Fibroblast of skin of left quadriceps (primary cell): ENCODE measurements at places on chromosomes 12 and 14.

- peak; percentile 91 for DNase-seq
Observed at GRCh38 chr14:91996948-91997371, 42.9 kb downstream of the TRIP11 start.

DNA sequence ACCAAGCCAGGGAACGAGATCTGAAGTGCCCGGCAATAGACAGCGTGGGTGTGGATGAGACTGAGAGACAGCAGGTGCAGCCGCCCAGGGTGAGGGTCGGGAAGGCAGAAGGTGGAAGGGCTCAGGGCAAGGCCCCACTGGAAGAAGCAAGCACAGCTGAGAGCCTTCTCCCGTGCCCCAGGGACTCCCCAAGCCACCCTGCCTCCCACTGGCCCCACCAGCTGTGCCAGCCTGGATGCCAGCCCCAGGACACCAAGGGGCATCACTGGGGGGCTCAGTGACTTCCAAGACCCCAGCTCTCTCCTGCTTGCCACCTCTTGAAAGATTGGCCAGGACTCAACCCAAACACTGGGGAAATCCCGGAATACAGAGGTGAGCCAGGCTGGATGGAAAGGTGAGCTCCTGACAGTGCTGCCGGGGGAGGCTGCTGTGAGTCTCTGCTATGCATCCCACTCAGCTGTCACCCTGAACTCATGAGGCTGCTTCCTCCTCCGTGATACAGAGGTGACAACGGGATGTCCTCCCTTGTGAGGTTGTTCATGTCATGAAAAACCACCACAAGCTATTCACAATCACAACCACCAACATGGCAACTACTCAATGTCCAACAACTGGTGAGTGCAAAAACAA lies 13.8 kb downstream of the TESC start:
- DNase-seq = no peak

DNA sequence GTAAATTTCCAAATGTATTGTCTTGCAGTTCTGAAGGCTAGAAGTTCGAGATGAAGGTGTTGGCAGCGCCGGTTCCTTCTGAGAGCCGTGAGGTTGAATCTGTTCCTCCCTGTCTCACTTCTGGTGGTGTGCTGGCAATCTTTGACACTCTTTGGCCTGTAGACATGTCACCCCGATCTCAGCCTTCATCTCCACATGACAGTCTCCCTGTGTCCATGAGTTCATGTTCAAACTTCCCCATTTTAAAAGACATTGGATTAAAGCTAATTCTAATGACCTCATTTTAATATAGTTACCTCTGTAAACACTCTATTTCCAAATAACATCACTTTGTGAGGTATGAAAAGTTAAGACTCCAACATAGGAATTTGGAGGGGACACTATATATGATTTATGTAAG lies 4.1 kb upstream of the RBM19 start:
- DNase-seq = no peak

DNA sequence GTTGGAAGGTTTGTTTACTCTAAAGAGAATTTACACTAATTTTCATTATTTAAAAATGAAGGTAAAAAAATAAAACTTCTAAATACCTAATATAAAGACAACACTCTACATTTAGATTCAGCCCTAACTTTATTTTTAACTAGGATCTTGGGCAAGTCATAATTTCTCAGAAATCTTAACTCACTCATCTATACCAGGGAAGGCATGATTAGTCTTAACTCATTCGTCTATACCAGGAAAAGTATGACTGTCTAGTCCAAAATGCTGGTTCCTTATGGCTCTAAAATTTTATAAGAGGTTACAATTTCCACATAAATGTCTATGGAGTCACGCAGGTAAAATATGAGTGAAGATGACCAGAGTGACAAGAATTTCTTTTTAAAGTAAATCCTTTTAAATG lies 52.7 kb upstream of the POC1B start:
- no peak for DNase-seq

GRCh38 chr12:56377310-56377988 lies 14.8 kb upstream of the APOF start:
- no peak for DNase-seq

DNA sequence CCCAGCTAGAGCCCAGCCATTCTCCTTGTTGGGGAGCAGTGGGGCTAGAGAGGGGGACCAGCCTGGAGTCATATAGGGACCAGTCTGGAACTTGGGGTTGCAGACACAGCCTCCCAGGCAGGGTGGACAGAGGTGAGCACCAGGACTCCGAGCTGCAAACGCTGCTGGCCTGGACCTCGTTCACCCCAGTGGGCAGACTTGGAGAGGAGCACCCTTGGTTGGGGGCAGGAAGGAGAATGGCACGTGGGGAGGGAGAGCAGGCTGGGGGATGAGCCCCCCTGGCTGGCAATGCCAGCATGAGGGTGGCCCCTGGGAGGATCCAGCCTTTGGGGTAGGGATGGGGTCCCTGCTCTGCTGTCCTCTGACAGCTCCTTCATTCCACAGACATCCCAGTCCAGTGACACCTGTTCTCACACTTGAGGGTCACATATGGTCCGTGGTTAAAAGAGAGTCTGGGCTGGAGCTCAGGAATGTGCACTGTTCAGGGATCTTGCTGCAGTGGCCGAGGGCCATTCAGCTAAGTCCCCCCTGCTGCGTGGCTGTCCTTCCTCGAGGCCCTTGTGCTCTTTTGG lies 2.8 kb downstream of the LBHD2 start:
- no peak for DNase-seq

DNA sequence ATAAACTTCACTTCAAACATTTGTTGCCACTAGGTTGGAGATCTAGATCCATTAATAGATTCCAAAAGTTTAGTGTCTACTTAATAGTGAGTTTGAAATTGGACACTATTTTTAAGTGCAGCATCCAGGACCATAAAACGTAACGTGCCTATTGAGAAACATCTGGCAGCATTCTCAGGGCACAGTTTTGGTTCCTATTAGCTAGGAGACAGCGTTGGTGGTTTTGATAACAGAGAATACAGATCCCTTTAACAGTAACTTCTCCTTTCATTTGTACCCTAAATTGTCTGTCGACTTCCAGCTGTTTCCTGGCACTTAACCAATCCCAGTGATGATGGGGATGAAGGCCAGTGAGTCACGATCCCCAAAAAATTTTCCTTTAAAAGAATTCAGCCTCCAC lies 25.8 kb downstream of the KCNK10 start:
- DNase-seq = no peak

DNA sequence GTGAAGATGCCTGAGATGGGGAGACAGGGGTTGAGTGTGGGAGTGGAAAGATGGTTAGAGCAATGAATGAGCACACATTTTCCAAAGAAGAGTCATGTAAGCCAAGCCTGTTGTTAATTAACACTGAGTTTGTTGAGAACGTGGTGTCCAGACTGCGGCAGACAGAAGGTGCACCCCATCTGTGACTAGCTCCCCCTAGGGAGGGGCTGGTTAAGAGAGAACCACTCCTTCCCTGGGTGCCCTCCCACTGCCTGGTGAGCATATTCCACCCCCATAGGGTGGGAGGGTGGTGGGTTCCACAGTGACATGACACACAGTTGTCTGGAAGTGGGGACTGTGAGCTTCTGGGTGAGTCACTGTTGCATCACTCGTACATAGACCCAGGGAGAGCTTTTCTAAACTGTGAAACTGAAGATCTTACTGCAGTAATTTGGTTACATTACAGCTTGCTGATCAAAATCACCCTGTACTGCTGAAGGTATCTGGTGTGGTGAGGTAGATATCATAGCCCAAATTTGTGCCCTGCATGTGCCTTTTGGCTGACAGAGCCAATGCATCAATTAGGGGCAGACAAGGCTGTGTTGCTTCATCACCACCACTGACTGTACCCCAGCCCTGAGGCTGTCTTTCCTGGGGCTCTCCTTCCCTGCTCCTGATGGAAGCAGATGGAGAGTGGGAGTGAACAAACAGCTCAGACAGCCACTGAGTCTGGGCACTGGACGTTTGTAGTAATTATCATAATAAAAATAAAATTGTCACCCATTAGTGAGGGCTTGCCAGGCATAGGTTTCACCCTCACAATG lies 150.9 kb downstream of the EMP1 start:
- peak; percentile 91 for DNase-seq

DNA sequence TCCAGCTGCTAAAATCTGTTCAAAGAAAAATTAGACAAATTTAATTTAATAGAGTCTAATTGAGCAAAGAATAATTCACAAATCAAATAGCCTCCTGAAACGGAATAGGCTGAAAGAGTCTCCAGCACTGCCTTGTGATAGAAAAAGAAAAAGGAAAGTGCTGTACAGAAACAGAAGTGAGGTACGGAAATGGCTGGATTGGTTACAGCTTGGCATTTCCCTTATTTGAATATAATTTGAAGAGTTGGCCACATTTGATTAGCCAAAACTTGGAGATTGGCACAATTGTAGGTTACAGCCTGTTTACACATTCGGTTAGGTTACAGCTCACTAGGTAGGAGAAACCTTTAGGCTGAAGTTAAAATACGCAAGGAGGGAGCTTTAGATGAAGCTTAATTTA lies 24.8 kb upstream of the PCED1B start:
- DNase-seq = no peak

- peak; percentile 76 for DNase-seq
Observed at GRCh38 chr14:93965287-93965821, 11.0 kb downstream of the ASB2 start.

DNA sequence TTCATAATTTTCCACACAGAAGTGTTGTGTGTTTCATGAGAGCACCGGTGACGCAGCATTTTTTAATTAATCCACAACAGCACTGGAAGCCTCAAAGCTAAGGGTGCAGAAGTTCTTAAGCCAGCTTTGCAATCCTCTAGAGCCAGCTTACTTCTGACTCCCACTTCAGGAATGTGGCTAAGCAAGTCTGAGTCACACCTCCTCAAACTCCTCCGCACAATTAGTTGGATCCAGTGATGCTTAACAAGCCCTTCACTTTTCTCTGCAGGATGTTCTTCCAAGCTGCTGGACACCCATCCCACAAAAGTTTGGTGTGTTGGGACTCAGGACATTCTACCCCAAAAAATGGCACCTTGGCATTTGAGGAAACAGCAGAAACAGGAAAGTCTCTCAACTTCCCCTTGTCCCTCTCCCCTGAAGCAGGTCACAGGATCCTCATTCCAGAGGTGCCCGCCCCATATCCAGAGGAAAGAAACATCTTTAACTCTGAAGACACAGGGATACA lies 210.0 kb downstream of the PPM1H start:
- DNase-seq = peak; percentile 98

DNA sequence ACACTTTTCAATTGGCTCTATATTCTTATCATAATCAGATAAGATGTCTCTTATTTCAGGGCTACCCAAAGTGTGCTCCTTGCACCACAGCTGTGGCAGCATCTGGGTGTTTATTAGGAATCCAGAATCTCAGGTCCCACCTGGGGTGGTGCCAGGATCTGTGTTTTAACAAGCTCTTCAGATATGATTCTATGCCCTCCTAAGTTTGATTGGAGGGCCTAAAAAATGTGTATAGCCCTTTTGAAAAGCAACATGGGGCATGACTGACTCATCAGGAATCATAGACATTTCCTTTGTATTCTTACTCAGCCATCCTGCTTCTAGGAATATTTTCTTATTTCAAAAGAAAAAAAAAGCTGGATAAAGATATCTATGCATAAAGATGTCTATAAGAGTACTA lies 103.1 kb downstream of the HELB start:
- peak; percentile 33 for DNase-seq

DNA sequence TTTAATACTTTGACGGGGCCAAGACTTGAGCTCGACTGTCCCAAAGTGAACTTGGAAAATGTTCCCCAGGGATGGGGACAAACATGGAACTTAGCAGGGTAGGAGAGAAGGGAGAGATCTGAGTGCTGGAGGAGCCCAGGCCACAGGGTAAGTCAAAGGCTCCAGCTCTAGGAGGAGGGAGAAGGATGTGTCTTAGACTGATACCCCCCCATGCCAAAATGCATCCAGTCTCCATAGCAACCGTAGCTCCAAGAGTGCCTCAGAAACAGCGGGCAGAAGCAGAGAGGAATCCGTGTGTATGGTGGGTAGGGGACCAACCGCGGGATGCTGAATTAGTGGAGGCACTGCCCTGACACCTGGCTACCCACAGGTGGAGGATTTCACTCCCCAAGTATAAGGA lies 845 bp upstream of the AGAP2 start:
- no peak for DNase-seq

- DNase-seq = no peak
Observed at GRCh38 chr14:52076334-52076733, 7.5 kb upstream of the NID2 start.

GRCh38 chr12:69239922-69240630 lies 707 bp downstream of the CPSF6 start:
- DNase-seq = no peak

GRCh38 chr12:6978611-6979011 lies 7.9 kb downstream of the EMG1 start:
- no peak for DNase-seq

DNA sequence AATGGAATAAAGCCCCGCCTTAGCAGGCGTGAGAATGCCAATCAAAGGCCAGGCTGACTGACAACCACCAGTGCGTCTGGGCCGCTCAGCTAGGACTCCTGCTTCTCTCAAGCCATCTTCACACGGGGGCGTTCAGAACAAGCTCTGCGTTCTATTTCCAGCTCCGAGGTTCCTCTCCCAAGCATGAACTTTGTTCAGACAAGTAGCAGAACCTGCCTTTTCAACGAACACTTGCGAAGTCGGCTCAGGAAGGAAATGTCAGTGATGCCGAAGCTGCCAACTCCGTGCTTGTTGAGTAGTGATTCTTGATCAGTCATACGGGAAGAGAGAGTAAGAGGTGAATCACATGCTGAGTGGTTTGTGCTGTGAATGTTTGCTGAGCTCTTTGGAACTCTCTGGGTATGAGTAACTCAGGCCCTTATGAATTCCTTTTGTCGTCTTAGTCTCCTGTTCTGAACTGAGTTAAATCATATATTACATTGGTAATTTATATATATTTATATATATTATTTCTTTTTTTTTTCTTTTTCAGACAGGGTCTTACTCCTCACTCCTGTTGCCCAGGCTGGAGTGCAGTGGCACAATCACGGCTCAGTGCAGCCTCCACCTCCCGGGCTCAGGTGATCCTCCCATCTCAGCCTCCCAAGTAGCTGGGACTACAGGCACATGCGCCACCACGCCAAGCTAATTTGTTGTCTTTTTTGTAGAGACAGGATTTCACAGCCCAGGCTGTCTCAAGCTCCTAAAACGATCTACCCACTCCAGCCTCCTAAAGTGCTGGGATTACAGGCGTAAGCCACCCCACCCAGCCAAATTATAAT lies 29.4 kb upstream of the BCL7A start:
- peak; percentile 93 for DNase-seq

GRCh38 chr12:114687802-114688201 lies 3.8 kb upstream of the TBX3 start:
- DNase-seq = no peak

GRCh38 chr14:33704481-33704880 lies 246.4 kb downstream of the EGLN3 start:
- no peak for DNase-seq

- DNase-seq = no peak
Observed at GRCh38 chr14:85943192-85943591, 413.2 kb downstream of the FLRT2 start.

DNA sequence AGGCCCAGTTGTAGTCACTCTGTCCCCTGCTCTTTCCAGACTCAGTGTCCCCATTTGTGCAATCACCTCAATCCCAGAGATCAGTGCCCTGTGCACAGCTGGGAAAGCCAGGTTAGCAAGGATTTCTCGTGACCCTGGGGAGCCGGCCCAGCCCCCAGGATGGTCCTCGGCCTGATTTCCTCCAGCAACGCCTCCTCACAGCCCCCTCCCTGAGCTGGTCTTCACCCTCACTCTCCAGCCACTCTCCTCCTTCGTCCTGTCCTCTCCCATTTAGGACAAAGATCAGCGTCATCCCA lies 194.8 kb upstream of the C14orf180 start:
- no peak for DNase-seq

GRCh38 chr14:33545696-33546095 lies 405.2 kb downstream of the EGLN3 start:
- DNase-seq = no peak
